ENCODE measurements at places on chromosomes 4 and X.

- H3K27me3 ChIP-seq = no peaks in the 10 kb centered on the region
- peaks cover 21% of the 10 kb centered on the region for H3K4me1 ChIP-seq
- H3K36me3 ChIP-seq = peaks cover 24% of the 10 kb centered on the region
- no peak for DNase-seq
- peak overlapping the region; percentile 18 for H3K27ac ChIP-seq
These were observed 31.9 kb downstream of the ANAPC10 start for GRCh38 chr4:145066063-145066501.

DNA sequence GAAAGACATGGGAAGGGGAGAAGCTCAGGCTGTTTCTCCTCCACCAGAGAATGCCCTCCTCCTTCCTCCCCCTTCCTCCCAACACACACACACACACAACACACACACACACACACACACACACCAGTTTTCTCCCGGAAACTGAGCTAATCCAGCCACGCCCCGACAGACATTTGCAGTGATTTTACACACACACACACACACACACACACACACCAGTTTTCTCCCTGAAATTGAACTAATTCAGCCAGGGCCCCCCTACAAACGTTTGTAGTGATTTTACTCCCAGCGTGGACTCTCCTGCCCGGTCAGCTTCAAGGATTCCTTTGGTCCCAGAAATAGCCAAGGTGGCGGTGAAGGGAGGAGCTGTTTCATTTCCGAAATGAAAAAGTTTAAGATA, 32.9 kb upstream of the STX18 start:
- H3K27me3 ChIP-seq = no peaks in the 10 kb centered on the region
- peak overlapping the region; percentile 77 for H3K27ac ChIP-seq
- H3K4me1 ChIP-seq = peaks cover 18% of the 10 kb centered on the region
- peak overlapping the region; percentile 78 for H3K4me3 ChIP-seq
- DNase-seq = peak; percentile 36

DNA sequence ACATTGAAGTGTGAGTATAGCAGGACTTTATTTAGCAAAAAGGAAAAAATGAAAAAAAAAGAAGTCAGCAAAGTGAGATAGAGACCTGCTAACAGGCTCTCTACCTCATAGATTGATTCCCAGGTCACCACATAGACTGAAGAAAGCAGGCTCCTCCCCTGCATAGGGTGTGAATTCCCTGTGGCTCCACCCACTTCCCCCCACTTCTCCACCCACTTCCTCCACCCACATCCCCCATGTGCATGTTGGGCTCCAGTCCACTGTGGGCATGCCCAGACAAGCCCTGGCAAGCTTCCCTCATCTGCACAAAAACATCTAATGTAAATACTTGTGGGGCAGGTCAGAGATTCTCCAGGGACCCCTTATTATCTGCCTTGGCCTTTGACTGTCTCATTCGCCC, 97.8 kb downstream of the TMEM47 start:
- DNase-seq = no peak
- no peak overlapping the region for H3K4me3 ChIP-seq
- H3K27me3 ChIP-seq = no peaks in the 10 kb centered on the region
- no peaks in the 10 kb centered on the region for H3K36me3 ChIP-seq
- no peak overlapping the region for H3K27ac ChIP-seq

GRCh38 chr4:141117935-141118334, 15.3 kb downstream of the RNF150 start:
- no peak for DNase-seq
- H3K27me3 ChIP-seq = peaks cover 12% of the 10 kb centered on the region
- H3K4me3 ChIP-seq = no peak overlapping the region
- H3K4me1 ChIP-seq = no peaks in the 10 kb centered on the region
- no peaks in the 10 kb centered on the region for H3K36me3 ChIP-seq

GRCh38 chrX:7191681-7192110, 43.7 kb upstream of the PUDP start:
- H3K36me3 ChIP-seq = no peaks in the 10 kb centered on the region
- H3K4me1 ChIP-seq = no peaks in the 10 kb centered on the region
- no peaks in the 10 kb centered on the region for H3K27me3 ChIP-seq
- H3K4me3 ChIP-seq = no peak overlapping the region

- no peaks in the 10 kb centered on the region for H3K36me3 ChIP-seq
- H3K4me3 ChIP-seq = no peak overlapping the region
- peaks cover 13% of the 10 kb centered on the region for H3K27me3 ChIP-seq
- no peaks in the 10 kb centered on the region for H3K4me1 ChIP-seq
These were observed 163.7 kb downstream of the CORIN start for GRCh38 chr4:47674144-47674543.

DNA sequence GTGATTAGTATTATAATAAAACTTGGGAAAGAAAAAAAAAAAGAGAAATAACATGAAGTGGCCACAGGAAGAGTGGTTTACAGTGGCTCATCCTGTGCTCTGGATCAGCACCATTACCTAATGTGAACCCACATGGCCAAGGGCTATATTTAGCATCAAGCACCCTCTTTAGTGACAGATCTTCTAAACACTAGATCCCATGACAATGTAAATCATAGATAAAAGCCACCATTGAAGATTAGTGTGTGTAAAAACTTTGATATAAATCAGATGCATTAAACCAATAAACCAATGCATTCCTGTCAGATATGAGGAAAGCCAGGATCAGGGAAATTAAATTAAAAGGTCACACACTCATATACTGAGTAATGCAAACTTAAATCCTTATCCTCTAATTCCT, 400.6 kb upstream of the MAGEB18 start:
- H3K27ac ChIP-seq = no peak overlapping the region
- no peak overlapping the region for H3K4me3 ChIP-seq
- no peak for DNase-seq
- no peaks in the 10 kb centered on the region for H3K4me1 ChIP-seq
- no peaks in the 10 kb centered on the region for H3K36me3 ChIP-seq

DNA sequence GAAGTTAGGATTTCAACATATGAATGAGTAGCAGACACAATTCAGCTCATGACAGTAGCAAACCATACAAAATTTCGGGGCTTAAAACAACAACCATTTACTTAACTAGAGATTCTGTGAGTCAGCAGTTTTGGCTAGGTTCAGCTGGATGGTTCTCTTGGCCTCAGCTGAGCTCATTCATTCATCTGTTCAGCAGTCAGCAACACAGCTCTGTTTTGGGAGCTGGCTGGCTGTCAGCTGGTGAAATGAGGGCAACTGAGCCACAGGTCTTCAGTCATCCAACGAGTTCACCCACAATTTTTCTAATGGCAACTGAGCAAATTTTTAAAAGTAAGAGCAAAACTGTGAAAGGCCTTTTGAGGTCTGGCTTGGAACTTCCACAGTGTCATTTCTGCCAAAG, 2005.1 kb upstream of the AGA start:
- H3K4me1 ChIP-seq = no peaks in the 10 kb centered on the region
- H3K4me3 ChIP-seq = no peak overlapping the region
- H3K27me3 ChIP-seq = no peaks in the 10 kb centered on the region
- DNase-seq = no peak
- H3K36me3 ChIP-seq = no peaks in the 10 kb centered on the region

- no peak overlapping the region for H3K4me3 ChIP-seq
- no peaks in the 10 kb centered on the region for H3K4me1 ChIP-seq
- H3K36me3 ChIP-seq = no peaks in the 10 kb centered on the region
- H3K27me3 ChIP-seq = peaks cover 2% of the 10 kb centered on the region
- H3K27ac ChIP-seq = no peak overlapping the region
These were observed 52.5 kb downstream of the LHFPL1 start for GRCh38 chrX:112627206-112627605.

DNA sequence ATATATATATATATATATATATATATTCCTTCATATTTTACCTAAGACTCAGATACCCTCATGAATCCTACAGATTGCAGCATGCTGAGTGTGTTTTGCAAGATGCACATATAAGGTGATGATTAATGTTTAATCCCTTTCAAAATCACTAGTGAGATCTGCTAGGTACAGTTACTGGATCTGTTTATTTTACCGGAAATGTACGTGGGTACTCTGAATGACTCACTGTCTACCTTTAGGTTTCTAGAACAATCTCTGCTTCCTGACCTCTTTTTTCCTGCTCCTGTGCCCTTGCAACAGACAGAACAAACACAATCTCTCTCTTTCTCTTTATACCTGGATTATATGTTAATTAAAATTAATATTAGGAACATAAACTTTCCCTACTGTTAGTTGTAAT, 379.6 kb downstream of the FAM133A start:
- H3K4me3 ChIP-seq = no peak overlapping the region
- H3K27me3 ChIP-seq = no peaks in the 10 kb centered on the region
- no peaks in the 10 kb centered on the region for H3K36me3 ChIP-seq
- no peak for DNase-seq
- no peak overlapping the region for H3K27ac ChIP-seq
- H3K4me1 ChIP-seq = no peaks in the 10 kb centered on the region

DNA sequence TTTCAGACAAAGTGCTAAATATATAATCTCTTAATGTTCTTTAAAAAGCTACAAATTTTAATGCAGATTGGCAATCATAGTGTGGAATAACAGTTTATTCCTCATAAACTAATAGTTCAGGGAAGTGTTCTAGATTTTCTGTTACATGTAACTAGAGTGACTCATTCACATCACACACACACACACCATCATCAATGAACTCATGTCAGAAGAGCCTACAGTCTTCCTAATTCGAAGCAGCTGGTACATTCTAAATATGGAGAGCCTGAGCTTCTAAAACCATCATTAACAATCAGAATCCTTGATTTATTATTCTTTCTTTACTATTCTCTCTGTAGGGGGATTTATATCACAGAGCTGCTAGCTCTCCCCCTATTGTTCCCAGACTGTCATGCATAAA, 49.6 kb downstream of the DKK2 start:
- no peaks in the 10 kb centered on the region for H3K36me3 ChIP-seq
- H3K4me1 ChIP-seq = no peaks in the 10 kb centered on the region
- no peak overlapping the region for H3K4me3 ChIP-seq
- no peaks in the 10 kb centered on the region for H3K27me3 ChIP-seq
- DNase-seq = no peak

- H3K4me3 ChIP-seq = no peak overlapping the region
- H3K27ac ChIP-seq = no peak overlapping the region
- H3K4me1 ChIP-seq = no peaks in the 10 kb centered on the region
- no peaks in the 10 kb centered on the region for H3K27me3 ChIP-seq
These were observed 10.1 kb upstream of the LDB2 start for GRCh38 chr4:16908377-16909021.

DNA sequence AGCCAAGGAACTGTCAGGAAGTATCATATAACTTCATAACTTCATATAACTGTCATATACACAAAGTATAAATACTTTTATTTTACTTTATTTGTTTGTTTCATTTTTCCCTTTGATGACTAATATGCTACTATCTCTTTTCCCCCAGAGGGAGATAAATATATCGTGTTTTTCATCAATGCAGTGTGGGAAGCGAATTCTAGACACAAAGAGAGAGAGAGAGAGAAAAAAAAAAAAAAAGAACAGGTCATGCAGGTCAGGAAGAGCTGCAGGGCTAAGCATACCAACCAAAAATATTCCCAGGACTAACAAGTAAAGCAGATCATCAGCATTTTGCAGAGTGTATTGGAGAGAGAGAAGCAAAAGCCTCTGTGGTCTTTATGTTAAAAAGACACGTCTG, 1849.2 kb downstream of the STIM2 start:
- H3K36me3 ChIP-seq = no peaks in the 10 kb centered on the region
- no peaks in the 10 kb centered on the region for H3K4me1 ChIP-seq
- H3K27me3 ChIP-seq = no peaks in the 10 kb centered on the region
- no peak overlapping the region for H3K4me3 ChIP-seq
- no peak for DNase-seq
- no peak overlapping the region for H3K27ac ChIP-seq

DNA sequence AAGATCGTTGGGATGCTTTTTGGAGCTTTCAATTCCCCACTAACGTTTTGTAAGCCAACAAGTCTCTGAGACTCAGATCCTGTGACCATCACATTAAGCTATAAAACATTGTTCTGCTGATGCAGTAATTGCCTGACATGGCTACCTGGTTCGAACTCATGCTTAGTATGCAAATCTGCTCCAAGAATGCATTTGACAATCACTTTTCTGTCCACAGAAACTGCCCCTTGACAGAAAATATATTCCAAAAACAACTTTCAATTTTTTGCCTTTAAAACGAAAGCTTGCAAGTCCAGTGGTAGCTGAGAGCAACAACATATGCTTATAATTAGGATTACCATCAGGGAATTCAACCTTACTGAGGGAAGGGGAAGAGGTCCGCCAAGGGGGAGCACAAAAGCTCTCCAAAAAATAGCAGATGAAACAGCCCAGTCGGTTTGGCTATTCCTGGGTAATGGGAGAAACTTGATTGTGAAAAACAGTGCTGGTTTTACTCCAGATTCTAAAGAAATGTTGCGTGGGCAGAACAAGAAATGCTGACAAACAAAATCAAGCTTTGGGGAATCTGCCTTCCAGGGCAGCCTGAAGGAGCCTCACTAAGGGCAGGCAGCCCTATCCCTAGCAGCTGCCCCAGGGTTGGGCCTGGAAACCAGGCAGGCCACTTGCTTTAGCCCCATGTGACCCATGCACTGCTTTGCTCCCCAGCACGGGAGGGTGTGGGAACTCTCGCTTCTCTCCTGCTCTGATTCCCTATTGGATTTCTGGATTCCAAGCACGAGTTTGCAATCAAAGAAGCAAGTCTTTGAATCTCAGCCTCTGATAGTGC, 160.7 kb upstream of the LDB2 start:
- H3K4me3 ChIP-seq = no peak overlapping the region
- DNase-seq = no peak
- no peaks in the 10 kb centered on the region for H3K36me3 ChIP-seq
- no peaks in the 10 kb centered on the region for H3K4me1 ChIP-seq
- no peak overlapping the region for H3K27ac ChIP-seq
- peaks cover 3% of the 10 kb centered on the region for H3K27me3 ChIP-seq

DNA sequence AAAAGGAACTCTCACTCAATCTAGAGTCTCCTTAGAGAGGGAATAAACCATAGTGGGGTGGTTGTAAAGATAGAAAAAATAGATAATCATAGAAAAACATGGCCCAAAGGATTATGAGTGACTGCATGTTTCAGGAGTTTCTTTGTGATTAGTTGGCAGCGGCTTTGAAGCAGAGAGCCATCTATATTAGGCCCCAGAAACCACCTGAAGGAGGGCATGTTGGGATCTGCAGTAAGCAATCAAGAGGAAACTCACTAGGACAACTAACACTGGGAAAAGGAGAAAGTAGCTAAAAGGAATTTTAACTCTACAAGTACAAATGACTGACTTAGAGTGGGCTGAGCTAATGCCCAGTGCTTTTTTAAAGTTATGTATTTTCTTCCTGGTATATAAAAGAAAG, 269.2 kb upstream of the NRK start:
- no peak overlapping the region for H3K4me3 ChIP-seq
- H3K36me3 ChIP-seq = no peaks in the 10 kb centered on the region
- H3K27me3 ChIP-seq = no peaks in the 10 kb centered on the region
- no peaks in the 10 kb centered on the region for H3K4me1 ChIP-seq

DNA sequence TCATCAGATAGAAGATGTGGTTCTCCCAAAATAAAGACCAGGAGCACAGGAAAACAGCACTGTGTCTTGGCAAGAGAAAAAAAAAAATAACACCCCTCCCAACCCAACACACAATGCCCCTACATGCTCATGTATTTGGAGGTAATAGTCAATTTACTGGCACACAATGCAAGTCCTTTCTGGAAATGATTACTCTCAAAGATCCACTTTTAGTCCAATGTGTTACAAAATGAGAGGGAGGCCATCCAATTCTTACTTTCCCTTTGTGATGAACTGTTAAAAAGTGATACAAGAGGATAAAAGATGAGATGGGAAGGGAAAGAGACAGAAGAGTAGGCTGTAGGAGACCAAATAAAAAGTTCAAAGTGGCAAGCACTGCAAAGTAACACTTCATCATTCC, 180.3 kb upstream of the DKK2 start:
- H3K27ac ChIP-seq = no peak overlapping the region
- H3K27me3 ChIP-seq = no peaks in the 10 kb centered on the region
- H3K4me3 ChIP-seq = no peak overlapping the region
- DNase-seq = no peak
